T-cell (primary cell): ENCODE measurements at places on chromosomes 12 and 14.

GRCh38 chr12:81296556-81297305, 218.9 kb downstream of the ACSS3 start:
- H3K4me3 ChIP-seq = no peak overlapping the region
- DNase-seq = no peak
- no peak overlapping the region for H3K27ac ChIP-seq

DNA sequence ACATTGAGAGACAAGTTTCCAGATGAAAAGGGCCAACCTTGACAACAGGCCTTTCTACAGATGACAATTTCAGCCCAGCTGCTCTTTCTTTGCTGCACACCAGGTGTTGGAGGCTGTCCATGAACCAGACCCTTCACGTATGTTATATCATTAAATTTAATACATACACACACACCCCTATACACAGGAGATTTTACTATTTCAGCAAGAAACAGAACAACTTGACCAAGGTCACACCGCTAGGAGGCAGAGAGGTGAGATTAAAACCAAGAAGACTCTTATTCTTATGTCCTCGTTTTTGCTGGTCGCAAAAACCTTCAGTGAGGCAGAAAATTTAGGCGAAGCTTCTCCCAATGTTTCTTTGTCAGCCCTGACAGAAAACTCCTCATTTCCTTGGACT, 1585.9 kb downstream of the AACS start:
- H3K36me3 ChIP-seq = no peaks in the 10 kb centered on the region
- no peak for DNase-seq
- H3K27ac ChIP-seq = no peak overlapping the region
- no peak overlapping the region for H3K4me3 ChIP-seq
- no peaks in the 10 kb centered on the region for H3K27me3 ChIP-seq

DNA sequence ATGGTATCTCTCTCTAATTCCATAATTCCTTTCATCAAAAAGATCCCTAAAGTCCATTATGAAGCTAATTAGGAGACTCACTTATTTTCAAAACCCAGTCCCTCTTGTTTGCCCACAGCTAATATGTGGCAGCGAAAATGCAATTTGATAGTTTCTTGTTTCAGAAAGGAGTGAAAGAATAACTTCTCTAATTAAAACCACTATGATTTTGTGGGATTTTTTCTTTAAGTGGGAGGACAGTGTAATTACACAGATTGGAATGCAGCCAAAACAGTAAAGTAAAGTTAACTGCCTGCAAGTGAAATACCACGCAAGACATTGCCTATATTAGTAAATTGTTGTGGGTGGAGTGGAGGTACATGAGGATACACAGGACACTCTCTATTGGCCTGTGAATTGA, 50.0 kb downstream of the PTPRO start:
- no peaks in the 10 kb centered on the region for H3K27me3 ChIP-seq
- no peak overlapping the region for H3K4me3 ChIP-seq
- no peaks in the 10 kb centered on the region for H3K36me3 ChIP-seq
- H3K27ac ChIP-seq = no peak overlapping the region
- no peaks in the 10 kb centered on the region for H3K4me1 ChIP-seq
- DNase-seq = no peak

DNA sequence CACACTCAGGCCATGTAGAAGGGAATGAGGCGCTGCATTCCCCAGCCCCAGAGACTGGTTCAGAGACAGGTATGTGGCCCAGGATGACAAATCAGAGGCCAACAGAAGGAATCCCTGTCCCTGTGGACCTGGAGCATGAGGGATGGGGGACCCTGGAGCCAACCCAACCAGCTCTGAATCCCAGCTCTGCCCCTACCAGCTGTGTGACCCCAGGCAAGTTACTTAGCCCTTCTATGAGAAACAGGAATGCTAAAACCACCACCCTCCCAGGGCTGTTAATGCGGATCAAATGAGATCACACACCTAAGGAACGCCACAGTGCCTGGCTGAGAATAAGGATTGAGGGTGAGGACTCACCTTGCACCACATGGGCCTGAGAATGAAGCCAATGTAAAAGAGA, 15.6 kb downstream of the ITPK1 start:
- H3K27me3 ChIP-seq = no peaks in the 10 kb centered on the region
- no peak overlapping the region for H3K4me3 ChIP-seq
- peaks cover 8% of the 10 kb centered on the region for H3K4me1 ChIP-seq
- DNase-seq = no peak
- peaks cover 2% of the 10 kb centered on the region for H3K36me3 ChIP-seq
- no peak overlapping the region for H3K27ac ChIP-seq

DNA sequence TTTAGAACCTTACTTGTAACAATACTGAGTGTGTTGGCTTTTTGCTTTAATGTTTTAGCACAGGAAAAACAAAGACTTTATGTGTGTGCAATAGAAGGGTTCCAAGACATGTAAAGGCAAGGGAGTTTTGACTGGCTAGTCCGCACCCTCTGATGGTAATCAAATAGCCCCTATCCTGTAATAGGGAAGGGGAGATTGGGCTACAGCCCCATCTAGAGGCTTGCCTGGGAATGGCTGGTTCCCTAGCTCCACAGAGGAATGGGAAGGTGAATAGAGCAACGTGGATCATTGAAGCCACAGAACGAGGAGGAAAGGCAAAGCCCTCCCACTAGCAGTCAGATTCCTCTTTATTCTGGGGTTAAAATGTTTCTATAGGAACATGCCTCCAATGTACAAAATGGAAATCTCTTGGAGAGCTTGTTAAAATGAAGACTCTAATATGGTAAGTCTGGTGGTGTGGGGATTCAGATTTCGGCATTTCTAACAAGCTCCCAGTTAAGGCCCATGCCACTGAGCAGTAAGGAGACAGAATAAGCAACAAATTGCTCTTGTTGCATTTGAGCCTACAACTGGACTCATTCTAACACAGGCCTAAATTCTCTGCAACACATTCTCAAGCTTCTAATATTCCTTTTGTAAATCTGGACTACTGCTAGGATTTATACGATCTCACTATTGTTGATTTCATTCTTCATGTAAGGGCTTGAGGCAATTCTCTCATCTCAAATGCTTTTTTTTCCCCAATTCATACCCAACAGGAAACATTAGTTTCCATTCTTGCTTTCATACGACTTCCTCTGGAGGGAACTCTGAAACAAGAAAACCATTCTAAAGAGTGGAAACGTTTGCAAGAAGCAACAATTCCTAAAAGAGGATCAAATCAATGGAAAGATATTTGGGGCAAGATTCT, 57.1 kb downstream of the NIN start:
- H3K36me3 ChIP-seq = peaks cover 3% of the 10 kb centered on the region
- H3K27me3 ChIP-seq = no peaks in the 10 kb centered on the region
- DNase-seq = no peak
- H3K4me3 ChIP-seq = no peak overlapping the region
- peaks cover 2% of the 10 kb centered on the region for H3K4me1 ChIP-seq

DNA sequence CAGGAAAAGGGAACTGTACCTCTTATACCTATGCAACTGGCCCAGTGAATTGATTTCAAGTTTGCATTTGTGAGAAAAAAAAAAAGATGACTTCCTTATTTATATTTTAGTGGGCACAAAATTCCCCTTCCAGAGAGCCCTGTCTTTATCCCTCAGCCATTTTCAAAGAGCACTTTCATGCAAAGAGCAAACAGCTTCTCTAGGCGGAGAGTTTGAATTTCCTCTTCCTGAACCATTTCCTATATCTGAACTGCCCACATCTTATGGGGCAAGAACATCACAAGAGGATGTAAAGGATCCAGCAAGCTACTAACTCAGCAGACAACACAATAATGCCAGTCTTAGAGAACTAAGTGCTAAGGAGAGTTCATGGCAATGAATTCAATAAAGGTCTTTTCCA, 22.3 kb upstream of the PLXNC1 start:
- no peaks in the 10 kb centered on the region for H3K27me3 ChIP-seq
- no peaks in the 10 kb centered on the region for H3K36me3 ChIP-seq
- DNase-seq = no peak
- no peak overlapping the region for H3K4me3 ChIP-seq
- H3K4me1 ChIP-seq = peaks cover 44% of the 10 kb centered on the region

GRCh38 chr14:81436296-81437138, 36.4 kb upstream of the STON2 start:
- no peak overlapping the region for H3K27ac ChIP-seq
- peak overlapping the region; percentile 88 for H3K4me3 ChIP-seq
- DNase-seq = peak; percentile 4
- no peaks in the 10 kb centered on the region for H3K36me3 ChIP-seq

GRCh38 chr12:67534681-67535080, 113.9 kb upstream of the DYRK2 start:
- no peak overlapping the region for H3K4me3 ChIP-seq
- no peak overlapping the region for H3K27ac ChIP-seq
- no peaks in the 10 kb centered on the region for H3K4me1 ChIP-seq
- no peak for DNase-seq
- H3K27me3 ChIP-seq = no peaks in the 10 kb centered on the region

DNA sequence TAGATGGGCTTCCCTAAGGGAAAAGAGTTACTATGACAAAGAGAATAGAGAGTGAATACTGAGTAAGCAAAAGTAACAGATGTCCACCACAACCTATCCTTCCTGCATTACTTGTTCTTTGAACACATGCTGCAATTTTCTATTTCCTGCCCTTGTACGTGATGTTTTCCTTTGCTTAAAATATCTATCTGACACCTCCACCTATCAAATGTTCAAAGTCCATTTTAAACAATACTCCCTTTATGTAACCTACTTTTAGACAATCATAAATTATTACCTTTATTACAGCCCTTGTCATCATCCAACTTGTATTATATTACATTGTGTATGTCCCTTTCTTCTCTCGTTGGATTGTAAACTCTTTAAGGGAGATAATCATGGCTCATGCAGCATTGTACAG, 147.2 kb upstream of the DYRK2 start:
- H3K36me3 ChIP-seq = no peaks in the 10 kb centered on the region
- H3K27ac ChIP-seq = no peak overlapping the region
- H3K4me1 ChIP-seq = peaks cover 3% of the 10 kb centered on the region
- no peak overlapping the region for H3K4me3 ChIP-seq

- peak; percentile 8 for DNase-seq
- H3K4me1 ChIP-seq = no peaks in the 10 kb centered on the region
- no peak overlapping the region for H3K4me3 ChIP-seq
- H3K36me3 ChIP-seq = peaks cover 64% of the 10 kb centered on the region
- no peak overlapping the region for H3K27ac ChIP-seq
Observed at GRCh38 chr14:75088566-75089373, 19.3 kb downstream of the ZC2HC1C start.

DNA sequence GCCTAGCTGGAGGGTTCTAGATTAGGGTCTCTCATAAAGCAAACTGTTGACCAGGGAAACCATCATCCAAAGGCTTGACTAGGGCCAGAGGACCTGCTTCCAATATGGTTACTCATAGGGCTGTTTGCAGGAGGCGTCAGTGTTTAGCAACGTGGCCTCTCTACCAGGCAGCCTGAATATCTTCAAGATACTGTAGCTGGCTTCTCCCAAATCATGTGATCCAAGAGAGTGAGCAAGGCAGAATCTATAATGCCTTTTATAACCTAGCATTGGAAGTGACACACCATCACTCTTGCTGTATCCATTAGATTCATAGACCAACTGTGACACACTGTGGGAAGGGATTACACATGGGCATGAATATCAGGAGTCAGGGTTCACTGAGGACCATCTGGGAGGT, 17.3 kb downstream of the TPH2 start:
- DNase-seq = no peak
- H3K27me3 ChIP-seq = no peaks in the 10 kb centered on the region
- no peaks in the 10 kb centered on the region for H3K36me3 ChIP-seq
- no peaks in the 10 kb centered on the region for H3K4me1 ChIP-seq
